Urothelium cell line (cell line): ENCODE measurements at places on chromosomes 3 and 15.

GRCh38 chr3:184884359-184885017 lies 72.5 kb downstream of the VPS8 start:
- DNase-seq = no peak

- DNase-seq = peak; percentile 65
These were observed 123.4 kb downstream of the CHSY1 start for GRCh38 chr15:101128221-101129015.

- no peak for DNase-seq
These were observed 199.9 kb downstream of the MFSD1 start for GRCh38 chr3:159001711-159002110.

GRCh38 chr3:133521946-133522345 lies 51.5 kb upstream of the CDV3 start:
- DNase-seq = no peak

DNA sequence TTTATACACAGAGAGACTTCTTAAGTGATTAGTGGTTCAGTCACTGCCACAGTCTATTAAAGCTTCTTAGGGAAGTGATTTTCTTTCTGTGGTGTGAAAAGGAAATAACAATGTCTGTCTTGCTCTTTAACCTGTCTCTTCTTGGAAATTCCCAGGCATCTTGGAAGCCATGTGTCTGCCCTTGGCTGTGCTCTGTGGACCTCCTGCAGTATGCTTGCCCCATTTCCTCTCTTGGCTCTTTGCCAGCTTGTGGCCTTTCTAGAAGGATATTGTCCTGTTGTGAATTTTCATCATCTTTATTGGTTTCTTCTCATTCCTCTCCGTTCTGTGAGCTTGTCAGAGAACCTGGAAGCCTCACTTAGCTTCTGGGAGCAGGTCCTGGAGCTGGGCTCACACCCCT lies 338.4 kb upstream of the C2CD4B start:
- DNase-seq = no peak

DNA sequence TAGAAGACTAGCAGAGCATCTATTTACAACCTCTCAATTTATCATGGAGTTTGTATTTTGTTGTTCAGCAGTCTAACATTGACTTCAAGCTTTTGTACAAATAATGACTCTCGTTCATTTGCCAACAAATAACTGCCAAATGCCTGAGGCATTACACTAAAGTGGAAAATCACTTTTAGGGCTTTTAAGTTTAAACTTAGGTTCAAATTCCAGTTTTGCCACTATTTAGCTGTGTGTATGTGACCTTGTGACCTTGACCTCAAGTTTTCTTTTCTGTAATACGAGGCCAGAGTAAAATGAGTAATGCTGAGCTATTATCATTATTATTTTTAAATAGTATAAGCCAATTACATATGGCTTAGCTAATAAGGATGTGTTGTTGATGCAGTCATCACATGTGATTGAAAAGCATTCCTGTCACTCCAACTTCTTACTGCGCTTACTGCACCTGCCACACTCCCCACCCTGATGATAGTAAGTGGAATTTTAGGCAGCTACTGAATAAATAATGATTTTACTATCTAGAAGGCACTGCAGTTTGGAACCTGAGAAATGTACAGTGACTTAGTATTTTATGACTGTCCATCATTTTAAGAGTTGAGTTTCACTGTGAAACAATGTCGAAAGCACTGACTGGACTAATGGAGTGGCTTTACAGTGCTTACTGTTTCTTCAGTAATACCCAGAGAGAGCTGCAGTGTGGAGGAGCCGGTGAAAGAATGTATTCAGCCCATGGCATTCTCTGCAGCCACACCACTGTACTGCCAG lies 16.3 kb downstream of the ARL8B start:
- no peak for DNase-seq

DNA sequence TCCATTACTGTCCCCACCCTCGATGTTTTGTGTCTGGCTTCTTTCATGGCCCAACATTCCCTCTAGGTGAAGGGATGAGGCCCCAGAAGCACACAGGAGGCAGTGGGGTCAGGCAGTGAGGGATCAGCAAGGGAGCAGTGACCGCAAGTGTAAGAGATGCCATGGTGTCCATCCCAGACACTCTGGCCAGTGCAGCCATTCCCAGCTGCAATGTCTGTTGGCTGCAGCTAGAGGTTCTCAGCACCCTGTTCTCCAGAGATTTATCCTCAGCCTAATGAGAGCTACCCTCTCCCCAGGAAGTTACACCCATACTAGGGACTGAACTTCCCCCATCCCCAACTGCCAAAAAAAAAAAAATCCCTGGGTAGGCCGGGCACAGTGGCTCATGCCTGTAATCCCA lies 40.2 kb downstream of the TRANK1 start:
- no peak for DNase-seq

- DNase-seq = no peak
These were observed 813.1 kb downstream of the NAALADL2 start for GRCh38 chr3:175672119-175672689.

- no peak for DNase-seq
These were observed 18.6 kb downstream of the ACOX2 start for GRCh38 chr3:58518291-58518789.

DNA sequence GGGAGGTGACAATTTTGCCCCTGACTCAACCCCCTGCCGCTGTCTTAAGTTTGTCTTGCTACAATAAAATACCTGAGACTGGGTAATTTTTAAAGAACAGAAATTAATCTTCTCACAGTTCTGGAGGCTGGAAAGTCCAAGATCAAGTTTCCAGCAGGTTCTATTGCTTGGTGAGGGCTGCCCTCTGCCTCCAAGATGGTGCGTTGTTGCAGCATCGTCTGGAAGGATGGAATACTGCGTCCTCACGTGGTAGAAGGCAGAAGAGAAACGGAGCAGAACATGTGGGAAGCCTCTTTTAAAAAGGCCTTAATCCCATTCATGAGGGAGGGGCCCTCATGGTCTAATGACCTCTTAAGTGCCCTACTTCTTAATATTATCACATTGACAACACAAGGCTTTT lies 87.3 kb upstream of the SNTN start:
- DNase-seq = no peak

DNA sequence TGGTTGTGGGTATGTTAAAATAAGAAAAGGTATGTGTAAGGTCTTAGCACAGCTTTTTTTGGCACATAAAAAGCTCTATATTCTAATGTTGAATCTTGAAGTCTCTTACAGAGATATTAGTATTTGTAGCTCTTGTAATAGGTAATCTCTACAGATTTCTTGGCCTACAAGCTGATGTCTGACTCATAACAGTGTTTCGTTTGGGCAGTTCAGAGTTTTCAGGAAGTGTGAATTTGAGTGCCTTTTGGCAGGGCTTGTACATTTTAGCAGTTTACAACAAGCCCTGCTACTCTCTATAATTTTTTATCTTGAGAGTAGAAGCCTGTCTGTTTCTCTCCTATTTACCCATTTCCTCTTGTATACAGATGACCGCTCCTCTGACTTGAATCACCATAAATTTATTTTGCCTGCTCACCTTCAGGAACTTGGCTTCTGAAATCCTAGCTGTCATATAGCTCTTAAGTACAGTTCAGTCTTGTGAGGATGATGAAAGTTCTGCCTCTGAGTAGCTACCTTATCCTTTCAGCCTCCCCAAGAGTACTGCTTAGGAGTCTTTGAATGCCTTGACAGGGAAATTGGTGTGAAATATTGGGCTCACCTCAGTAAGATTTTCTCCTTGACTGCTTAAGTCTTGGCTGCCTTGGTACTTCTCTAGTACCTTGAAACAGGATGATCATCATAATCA lies 419.9 kb upstream of the RARB start:
- no peak for DNase-seq

- DNase-seq = no peak
These were observed 206.1 kb downstream of the PDZRN3 start for GRCh38 chr3:73418681-73419080.

DNA sequence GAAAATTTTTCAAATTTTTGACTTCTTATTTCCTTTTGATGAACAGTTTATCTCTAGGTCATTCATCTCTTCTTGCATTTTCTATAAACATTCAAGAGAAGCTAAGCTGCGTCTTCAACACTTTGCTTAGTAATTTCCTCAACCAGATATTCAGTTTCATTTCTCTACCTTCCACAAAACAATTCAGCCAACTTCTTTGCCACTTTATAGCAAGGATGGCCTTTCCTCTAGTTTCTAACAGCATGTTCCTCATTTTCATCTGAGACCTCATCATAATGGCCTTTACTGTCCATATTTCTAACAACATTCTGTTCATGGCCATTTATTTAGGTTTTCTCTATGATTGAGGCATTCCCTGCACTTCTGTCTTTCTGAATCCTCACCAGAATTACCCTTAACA lies 90.0 kb downstream of the ARIH1 start:
- DNase-seq = no peak

- no peak for DNase-seq
These were observed 112.7 kb downstream of the KLF13 start for GRCh38 chr15:31439328-31439727.

- DNase-seq = peak; percentile 46
These were observed 6.0 kb downstream of the PLIN1 start for GRCh38 chr15:89673165-89673512.

DNA sequence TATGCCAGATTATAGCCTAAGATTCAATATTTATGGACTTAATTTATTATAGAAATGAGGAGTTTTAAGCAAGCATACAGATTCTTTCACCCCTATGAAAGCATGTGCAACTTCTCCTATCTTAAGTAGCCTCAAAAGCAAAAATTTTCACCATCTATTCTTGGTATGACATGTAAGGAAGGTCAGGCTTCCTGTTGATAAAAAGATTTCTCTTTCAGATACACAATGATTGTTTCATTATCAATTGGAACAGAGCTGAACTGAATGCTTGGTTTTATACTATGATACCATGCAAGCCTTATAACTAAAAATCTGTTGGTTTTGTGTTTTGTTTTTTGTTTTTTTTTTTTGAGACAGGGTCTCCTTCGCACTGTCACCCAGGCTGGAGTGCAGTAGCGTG lies 3.9 kb downstream of the GRK7 start:
- no peak for DNase-seq

- no peak for DNase-seq
These were observed 13.3 kb upstream of the CD200 start for GRCh38 chr3:112319516-112320276.

GRCh38 chr3:47280519-47280918 lies 2.1 kb downstream of the KIF9 start:
- no peak for DNase-seq

- no peak for DNase-seq
These were observed 246.4 kb downstream of the ZNF621 start for GRCh38 chr3:40771112-40771511.

DNA sequence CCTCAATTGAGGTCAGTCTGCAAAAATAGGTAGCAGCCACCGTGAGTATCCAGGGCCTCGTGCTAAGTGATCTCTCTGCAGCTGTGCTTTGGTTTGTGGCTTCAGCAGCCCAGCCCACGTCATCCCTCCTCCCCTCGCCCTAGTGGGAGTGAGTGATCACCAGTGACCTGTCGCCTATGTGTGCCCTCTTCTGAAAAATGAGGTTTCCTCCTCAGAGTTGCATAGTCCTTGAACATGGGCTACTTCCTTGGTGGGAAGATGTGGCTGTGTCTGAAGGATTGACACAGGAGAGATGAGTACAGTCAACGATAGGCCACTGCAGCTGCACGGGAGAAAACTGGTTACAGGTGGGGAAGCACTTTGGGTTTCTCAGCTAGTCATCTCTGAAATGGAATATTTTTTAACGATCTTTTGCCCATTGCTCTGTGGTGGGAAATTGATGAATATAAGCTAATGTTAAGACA lies 144.8 kb upstream of the BHLHE40 start:
- DNase-seq = no peak

GRCh38 chr15:44765036-44765435 lies 28.7 kb downstream of the TRIM69 start:
- DNase-seq = no peak

DNA sequence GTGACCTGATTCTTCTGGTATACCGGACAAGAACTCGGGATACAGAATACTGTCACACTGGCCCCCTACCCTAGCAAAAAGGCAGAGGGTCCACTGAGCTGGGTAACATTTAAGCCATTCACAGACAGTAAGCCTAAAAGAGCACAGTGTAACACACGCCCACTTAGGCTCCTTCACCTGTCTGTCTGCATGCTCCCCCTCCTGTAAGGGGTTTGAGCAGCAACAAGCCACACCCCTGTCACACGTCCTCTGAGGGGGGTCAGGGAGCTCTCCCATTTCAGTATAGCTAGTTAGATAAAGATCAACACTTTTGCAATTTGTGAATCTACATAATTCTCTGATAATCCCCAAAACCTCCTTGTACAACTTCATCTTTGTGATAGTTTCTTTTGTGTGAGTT lies 586.3 kb upstream of the LMCD1 start:
- no peak for DNase-seq

DNA sequence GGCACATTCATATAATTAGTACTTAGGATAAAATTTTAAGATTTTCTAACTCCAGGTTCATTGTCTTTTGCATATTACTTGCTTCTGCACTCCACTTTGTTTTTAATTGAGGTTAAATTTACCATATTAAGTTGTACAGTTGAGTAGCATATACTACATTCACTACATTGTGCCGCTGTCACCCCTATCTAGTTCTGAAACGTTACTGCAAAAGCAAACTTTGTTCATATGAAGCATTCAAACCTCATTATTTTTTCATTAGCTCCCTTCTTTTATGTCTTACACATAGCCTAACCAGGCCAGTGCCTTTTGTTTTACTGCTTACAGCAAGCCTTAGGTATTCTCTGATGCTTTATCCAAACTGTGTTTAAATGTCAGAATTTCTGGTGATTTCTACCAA lies 183.1 kb upstream of the CGNL1 start:
- no peak for DNase-seq

- DNase-seq = no peak
These were observed 86.2 kb downstream of the EPHB1 start for GRCh38 chr3:134881305-134881704.

- no peak for DNase-seq
These were observed 23.0 kb upstream of the DNAJC13 start for GRCh38 chr3:132394320-132394719.

- no peak for DNase-seq
These were observed 262.5 kb upstream of the IGF1R start for GRCh38 chr15:98385752-98386381.

DNA sequence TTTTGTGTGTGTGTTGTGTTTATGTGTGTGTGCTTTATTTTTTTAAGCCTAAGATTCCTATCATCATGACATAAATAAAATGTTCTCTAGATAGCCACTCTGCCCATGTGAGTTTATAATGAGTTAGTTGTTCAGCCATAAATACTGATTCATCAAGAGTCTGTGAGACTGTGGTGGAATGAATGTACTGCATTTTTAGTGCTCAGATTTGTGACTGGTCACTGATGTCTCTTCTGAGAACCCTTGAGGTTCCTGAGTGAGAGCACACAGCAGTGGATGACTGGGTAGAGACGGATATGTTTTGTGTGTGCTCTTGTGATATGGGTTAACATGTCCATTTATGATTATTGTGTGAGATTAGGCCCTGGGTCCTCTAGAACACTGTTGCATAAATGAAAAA lies 51.2 kb downstream of the SETD5 start:
- DNase-seq = no peak

DNA sequence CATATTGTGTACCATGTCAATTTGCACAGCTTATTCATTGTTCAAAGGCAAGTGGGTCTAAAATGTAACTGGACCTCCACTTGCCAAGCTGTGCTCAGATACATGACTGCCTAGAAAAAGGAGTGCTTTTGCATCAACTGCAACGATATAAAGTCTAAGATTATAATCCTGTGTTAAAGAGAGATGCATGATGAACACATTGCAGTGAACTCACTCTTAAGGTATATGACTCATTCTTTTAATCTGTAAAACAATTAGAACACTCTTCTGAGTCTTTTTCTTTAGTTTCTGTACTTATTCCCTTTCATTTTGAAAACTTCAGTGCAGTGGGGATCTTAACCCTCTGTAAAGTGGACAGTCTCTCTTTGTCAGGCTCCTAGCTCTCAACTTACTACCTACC lies 982.8 kb downstream of the ROBO1 start:
- DNase-seq = no peak

- no peak for DNase-seq
These were observed 159.8 kb downstream of the THSD4 start for GRCh38 chr15:71275098-71275497.
